ENCODE measurements at places on chromosomes 7 and 10.

DNA sequence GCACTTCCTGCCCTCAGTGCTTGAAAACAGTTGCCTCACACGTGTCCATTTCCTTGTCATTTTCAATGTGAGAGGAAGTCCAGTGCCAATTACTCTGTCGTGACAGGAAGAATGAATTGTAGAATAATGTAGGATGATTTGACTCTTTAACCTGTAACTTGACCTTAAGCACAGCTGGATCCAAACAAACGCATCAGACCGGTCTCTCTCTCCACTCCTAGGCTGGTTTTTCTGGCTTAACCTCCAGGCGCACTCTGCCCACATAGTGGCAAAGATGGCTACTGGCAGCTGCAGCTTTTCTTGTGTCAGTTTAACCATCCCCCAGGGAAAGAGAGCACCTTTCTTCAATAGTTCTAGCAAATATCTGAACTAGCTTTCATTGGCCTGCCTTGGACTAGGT lies 29.4 kb upstream of the PNLIPRP3 start:
- DNase-seq, result no peak

GRCh38 chr10:124739986-124740368 lies 4.2 kb downstream of the FAM53B start:
- peak; percentile 51 for DNase-seq

- DNase-seq, result no peak
These were observed 180.3 kb upstream of the GRB10 start for GRCh38 chr7:50962962-50963374.

DNA sequence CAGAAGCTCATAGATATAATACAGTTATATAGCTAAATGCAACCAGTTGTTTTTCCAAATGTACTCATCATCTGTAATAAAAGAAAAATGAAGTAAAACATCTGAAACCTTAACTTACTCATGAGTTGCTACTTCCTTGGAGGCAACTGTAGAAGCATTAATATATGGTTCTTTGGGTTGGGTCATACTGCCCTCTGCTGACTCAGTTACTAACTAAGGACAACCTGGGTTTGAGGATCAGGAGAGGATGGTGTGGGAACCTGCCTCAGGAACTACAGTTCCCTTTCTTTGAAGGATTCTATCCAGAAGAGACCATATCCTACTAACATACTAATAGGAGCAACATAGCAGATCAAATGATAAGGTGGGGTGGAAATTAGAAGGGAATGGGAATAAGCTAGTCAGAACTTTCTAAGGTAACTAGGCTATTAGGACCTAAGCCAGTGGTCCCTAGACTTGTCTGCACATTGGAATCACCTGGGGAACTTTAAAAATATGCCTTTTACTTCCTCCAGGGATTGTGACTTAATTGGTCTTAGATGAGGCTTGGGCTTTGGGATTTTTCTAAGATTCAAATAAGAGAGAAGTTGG lies 20.7 kb downstream of the COX15 start:
- DNase-seq, result peak; percentile 24

- DNase-seq, result no peak
These were observed 28.6 kb downstream of the SLC35B4 start for GRCh38 chr7:134287916-134288659.

DNA sequence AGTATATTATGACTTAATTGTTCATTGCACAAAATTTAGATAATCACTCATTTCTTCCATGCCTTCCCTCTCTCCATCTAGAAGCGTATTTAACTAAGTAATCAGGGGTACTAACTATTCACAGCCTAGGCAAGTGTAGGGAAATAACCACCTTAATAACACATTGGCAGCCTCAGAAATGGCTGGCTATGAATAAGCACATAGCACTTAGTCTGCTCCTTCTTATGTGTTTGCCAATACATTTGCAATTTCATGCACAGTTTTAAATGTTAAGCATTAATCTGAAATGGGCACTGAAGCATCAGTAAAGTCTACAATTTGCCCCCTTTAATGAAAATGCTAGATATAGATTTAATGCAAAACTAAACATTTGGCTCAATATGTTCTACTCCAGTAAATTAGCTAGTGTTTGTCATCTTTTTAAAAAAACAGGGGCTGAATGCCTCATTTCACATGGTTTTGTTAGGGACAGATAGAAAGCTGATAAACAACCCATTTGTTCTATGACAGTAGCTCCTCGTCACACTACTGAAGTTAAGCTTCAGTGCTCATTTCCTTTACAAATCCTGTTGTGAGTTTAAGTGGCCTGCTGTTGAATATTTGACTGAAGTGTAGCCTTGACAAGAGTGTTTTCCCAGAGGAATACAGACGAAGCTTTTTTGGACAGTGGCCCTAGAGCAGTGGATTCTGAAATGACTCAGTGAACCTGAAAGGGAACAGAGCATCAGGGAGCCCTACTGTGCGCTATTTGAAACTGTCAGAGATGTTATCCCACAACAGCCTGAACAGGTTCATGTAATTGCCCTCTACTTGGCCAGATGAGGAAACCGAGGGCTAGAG lies 30.5 kb downstream of the HHEX start:
- DNase-seq, result no peak

- no peak for DNase-seq
These were observed 103.0 kb upstream of the DNAAF5 start for GRCh38 chr7:623464-623863.
